ENCODE measurements at places on chromosomes 7 and 10.

- DNase-seq: no peak
Observed at GRCh38 chr10:1745780-1746456, 8.6 kb upstream of the ADARB2 start.

- no peak for DNase-seq
Observed at GRCh38 chr7:111873963-111874690, 311.8 kb upstream of the IMMP2L start.

DNA sequence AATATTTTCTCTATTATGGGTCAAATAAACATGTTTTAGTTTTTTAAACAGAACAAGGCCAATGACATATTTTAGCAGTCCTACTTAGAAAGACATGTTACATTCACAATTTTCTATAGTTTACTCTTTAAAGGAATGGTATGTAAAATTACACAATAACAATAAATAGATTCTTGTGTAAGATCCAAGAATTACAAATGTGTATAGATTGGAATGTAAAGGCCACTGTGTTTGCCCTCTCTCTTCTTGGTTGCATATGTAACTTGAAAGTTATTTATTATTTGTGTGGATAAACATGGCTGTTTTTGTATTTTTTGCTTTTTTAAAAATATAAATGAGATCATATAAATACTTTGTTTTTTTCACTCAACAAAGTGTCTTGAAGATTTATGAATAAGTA is 979.3 kb upstream of the CELF2 start:
- no peak for DNase-seq

DNA sequence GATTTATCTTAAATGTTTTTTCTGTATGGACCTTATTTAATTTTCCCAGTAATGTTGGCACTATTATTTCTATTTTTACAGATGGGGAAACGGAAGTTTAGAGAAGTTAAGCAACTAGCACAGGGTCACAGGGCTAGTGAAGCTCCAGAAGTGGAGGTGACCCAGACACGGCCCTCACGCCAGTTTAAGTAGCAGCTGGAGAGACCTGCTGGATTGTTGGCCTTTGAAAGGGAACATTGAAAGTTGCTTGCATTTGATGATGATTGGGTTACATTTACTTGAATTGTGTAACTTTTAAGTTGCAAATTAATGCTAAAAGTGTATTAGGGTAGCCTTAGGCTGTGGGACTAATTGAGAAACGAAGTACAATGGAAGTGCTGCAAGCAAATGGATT is 25.6 kb downstream of the CDK14 start:
- no peak for DNase-seq

GRCh38 chr10:88066319-88066718 is 202.9 kb downstream of the PTEN start:
- no peak for DNase-seq

GRCh38 chr7:132501956-132502355 is 74.3 kb downstream of the PLXNA4 start:
- no peak for DNase-seq

GRCh38 chr7:148492157-148492860 is 98.3 kb upstream of the C7orf33 start:
- DNase-seq: no peak

DNA sequence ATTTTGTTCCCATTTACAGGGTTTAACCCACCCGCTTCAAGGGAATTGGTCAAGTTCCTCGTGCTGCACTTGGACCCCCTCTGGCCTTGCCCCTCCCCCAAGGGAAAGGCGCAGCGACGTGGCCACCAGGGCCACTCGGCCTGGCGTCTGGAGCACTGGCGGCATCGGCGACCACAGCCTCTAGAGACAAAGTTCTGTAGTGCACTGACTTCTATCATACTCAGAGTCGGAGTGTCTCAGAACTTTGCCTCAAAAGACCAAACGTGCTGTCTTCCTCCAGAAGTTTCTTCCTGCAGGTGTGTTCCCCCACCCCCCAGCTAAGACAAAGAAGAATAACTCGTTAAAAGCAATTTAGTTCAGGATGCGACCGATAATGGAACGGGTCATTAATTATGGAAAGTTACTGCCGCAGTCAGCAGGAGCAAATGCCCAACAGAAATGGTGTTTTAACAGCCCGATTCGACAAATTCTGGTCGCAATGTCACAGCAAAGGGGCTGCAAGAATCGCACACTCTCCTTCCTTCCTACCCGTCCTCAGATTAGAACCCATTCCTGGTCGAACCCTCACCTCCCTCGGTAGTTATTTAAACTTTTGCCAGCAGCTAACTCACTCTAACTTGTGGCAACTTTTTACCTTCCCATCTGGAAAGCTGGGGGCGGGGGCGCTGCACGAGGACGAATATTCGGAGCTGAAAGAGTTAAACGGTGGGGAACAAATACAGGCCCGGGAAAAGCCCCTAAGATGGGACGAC is 202.1 kb upstream of the NFE2L3 start:
- no peak for DNase-seq

DNA sequence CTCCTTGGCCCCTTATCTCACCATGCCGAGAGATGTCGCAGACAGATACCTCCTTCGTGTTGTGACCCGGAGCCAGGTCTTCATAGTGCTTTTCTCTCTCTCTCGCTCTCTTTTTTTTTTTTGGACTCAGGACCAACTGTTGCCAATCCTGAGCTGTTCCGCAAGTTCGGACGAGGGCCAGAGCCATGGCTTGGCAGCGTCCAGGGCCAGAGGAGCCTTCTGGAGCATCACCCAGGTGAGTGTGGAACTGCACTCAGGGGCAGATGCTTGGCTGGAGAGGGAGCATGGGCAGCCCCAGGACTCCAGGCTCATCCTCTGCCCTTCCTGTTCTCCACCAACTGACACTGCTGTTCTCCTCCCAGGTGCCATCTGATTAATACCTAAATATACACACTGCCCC is 7.8 kb downstream of the ZNF862 start:
- no peak for DNase-seq

DNA sequence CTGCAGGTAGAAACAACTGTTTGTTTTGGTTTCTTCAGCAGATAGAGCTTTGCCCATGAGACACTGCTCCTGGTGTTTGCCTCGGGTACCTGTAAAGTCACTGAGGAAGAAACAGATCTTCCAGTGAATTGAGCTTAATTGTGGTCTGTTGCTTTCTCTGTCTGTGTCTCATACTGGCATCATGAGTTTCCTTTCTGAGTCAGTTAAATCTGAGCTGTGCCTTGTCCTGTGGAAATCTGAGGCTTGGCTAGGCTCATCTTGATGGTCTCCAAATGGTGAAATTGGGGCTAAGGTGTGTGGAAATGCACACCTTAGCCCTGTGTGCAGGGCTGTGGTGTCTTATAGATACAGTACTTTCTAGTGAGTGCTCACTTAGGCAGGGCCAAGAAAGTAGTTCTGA is 67.4 kb downstream of the GBF1 start:
- no peak for DNase-seq

DNA sequence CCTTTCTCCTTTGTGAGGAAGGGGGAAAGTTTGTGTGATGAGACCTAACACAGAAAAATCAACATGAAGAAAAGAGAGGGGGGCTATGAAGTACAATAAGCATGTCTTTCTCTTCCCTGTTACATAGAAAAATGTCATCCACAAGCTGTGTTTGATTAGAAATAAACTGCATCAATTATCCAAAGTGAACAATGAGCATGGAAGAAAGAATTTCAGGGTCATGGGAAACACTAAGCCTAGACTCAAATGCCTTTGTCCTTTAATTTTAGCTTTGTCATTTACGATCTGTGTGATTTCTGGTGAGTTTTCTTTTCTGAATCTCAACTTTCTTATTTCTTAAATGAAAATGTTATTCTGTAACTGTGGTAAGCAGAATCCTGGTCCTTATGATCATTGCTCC is 121.0 kb downstream of the GNAI1 start:
- DNase-seq: no peak

DNA sequence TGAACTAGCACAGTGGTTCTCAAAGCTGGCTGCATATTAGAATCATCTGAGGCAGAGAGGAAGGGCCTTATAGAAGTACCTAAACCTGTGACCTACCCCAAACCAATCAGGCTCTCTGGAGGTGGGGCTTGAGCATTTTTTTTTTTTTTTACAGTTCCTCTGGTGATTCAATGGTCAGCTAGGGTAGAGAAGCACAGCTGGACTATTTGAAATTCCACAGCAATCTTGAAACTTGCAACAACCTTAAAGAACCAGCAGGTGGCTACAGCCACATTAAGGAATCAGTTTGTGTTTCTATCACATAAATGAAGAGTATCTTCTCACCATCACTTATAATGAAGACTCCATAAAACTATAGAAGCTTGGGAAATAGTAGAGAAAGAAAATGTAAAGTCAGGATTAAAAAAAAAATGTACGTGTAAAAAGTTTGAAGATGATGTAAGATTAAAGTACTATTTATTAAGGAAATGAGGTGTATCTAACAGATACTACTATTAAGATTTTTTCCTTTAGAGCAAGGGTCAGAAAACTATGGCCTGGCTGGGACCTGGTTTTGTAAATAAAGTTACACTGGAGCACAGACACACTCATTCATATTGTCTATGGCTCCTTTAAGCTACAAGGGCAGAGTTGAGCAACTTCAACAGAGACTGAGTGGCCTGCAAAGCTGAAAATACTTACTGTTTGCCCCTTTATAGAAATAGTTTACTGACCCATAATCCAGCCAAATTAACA is 3.8 kb downstream of the RTKN2 start:
- peak; percentile 39 for DNase-seq

GRCh38 chr10:102565793-102566192 is 62.0 kb downstream of the SUFU start:
- no peak for DNase-seq

GRCh38 chr10:73413108-73413527 is 740 bp downstream of the ANXA7 start:
- peak; percentile 73 for DNase-seq

DNA sequence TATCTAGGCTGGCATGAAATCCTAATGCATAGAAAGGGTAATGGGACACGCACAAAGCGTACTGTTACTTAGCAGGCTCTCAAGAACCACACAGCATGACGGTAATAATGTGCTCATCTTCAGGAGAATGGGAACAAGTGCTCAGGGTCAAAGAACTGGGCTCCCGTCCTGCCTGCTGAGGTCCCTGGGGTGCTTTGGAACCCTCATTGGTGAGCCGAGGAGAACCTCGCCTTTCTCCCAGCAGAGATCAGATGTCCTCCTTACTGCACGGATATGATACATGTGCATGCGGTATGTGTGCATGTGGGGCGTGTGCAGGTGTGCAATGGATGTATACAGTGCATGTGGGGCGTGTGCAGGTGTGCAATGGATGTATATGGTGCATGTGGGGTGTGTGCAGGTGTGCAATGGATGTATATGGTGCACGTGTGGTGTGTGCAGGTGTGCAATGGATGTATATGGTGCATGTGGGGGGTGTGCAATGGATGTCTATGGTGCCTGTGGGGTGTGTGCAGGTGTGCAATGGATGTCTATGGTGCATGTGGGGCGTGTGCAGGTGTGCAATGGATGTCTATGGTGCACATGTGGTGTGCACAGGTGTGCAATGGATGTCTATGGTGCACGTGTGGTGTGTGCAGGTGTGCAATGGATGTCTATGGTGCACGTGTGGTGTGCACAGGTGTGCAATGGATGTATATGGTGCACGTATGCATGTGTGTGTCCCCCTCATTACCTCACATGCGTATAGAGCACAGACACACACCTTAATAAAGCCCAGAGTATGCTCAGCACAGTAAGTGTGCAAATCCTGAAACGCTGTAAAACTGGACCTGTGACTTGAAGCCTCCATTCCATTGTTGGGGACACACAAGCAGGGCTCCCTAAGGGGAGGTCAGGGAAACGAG is 336.3 kb downstream of the PTPRN2 start:
- no peak for DNase-seq

DNA sequence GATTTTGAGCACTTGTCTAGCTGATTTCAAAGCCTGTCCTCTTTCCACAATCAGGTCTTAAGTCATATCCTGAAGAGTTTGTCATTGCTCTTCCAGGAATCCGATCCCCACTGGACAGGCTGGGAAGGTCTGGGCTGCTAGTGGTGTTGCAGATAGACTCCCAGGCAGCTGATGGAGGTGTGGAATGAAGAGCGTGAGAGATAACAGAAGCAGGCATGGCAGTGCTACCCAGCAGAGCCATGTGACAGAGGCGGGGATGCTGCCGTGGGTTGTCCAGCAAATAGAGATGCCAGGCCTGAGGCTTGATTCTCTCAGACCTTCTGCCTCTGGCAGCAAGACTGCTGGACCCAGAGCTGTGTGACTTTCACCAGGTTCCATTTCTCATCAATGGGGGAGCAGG is 116.5 kb upstream of the EEPD1 start:
- no peak for DNase-seq

GRCh38 chr7:132063800-132064199 is 507.4 kb upstream of the PODXL start:
- DNase-seq: no peak

DNA sequence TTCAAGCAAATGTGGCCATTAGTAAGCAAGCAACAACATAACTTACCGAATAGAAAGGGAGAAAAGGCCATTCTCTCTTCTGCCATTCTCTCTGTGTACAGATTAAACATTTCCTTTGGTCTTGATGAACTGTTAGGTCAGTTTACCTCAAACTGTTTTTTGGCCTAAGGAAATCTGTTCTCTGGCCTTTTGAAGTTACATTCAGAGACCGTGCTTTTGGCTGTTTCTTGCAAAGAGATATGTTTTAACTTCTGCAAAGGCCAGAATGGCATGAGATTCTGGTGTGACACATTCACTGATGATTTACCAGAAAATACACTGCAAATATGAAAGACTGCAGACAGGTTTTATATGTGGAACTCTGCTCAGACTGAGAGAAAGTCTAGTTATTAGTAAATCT is 22.2 kb downstream of the AHR start:
- no peak for DNase-seq

DNA sequence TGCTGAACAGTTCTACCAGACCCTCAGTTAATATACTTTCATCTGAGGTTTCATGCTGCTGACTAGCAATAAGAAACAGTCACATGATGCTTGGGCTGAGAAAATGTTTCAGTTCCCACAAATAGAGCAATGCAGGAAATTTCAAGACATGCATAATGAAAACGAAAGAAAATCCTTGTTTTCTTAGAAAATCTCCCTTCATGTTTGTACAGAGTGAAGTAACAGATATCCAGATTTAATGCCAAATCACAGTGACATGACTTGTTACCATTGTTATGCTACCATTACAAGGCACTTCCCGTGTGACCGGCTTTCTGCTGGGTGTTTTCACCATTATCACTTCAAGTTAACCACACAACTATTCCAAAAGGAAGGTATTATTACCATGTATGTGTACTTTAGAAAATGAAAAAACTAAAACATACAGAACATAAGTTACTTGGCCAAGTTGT is 121.7 kb downstream of the DOCK4 start:
- DNase-seq: no peak

DNA sequence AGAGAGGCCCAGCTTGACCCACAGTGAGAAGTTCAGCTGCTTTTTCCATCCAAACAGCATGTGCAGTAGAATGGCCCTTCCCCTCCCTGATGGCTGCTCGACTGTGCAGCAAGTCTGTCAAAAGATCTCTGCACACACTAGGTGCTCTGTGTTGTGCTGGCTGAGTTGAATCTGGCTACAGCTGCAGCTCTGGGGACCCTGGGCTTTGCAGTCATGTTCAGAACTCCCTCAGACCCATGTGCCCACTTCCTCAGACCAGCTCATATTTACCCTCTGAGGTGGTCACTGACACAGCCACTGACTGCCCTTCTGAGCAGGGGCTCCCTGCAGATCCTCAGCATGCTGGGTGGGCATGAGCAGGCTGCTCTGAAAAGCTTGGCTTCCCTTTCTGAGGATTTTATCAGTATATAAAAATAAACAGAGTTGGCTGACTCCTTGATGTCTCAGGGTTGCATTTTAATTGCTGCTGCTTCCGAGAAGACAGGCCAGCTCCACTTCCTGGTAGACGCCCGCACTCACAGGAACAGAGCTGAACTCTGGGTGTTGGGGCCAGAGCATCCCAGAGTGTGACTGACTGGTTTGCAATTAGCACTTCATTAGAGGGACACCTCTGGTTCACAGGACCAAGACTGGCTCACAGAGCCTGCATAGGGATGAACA is 507.9 kb downstream of the RPS24 start:
- no peak for DNase-seq

GRCh38 chr10:123912871-123913270 is 21.3 kb upstream of the CPXM2 start:
- no peak for DNase-seq
